ENCODE measurements at places on chromosomes 16 and 17. TPM values are rescaled to one million over a fixed set of nuclear protein-coding genes. Genes with fewer than 3 reads are reported as not detected.

NPW gene
- 4.3 TPM for polyA plus RNA-seq

SHISA9 gene
- polyA plus RNA-seq = 38.5 TPM

TBX2 gene
- polyA plus RNA-seq = 5.5 TPM

ZNF385C gene
- polyA plus RNA-seq = 0.48 TPM

PRSS27 gene
- polyA plus RNA-seq = 5.2 TPM

CHD9NB gene
- polyA plus RNA-seq = 0.19 TPM

ITFG1 gene
- 71.2 TPM for polyA plus RNA-seq

MYH13 gene
- not detected for polyA plus RNA-seq

DNA sequence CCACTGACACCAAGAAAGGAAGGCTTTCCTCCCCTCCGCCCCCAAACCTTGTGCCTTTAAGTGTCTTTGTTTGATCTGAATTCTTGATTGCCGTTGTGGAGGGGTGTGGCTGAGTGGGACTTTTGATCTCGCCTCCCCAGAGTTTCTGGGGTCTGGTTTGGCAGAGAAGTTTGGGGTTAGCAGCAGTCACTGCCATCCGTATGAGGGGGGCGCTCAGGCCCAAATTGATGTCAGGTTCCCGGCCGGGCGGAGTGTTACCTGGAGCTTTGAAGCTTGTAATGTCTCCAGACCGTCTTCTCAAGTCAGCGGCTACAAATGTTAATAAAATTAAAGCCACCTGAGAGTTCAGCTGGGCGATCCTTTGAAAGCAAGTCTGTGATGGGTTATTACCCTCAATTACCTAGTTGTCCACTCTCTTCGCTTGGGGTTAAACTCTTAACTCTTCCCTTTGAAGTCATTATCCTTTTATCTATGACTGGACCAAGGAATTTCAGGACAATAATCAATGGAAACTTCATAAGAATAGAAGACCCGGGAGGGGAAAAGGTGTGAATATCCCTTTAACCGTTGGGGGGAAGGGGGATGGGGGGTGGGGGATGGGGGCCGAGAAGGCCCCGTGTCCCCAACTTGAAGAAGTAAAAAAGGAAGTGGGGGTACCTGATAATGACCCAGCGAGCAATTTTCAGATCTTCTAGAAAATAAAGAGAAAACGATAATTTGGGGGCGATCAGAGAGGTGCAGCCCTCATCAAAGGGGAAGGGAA lies 31.8 kb upstream of the AXIN2 start:
- no peak for DNase-seq

DNA sequence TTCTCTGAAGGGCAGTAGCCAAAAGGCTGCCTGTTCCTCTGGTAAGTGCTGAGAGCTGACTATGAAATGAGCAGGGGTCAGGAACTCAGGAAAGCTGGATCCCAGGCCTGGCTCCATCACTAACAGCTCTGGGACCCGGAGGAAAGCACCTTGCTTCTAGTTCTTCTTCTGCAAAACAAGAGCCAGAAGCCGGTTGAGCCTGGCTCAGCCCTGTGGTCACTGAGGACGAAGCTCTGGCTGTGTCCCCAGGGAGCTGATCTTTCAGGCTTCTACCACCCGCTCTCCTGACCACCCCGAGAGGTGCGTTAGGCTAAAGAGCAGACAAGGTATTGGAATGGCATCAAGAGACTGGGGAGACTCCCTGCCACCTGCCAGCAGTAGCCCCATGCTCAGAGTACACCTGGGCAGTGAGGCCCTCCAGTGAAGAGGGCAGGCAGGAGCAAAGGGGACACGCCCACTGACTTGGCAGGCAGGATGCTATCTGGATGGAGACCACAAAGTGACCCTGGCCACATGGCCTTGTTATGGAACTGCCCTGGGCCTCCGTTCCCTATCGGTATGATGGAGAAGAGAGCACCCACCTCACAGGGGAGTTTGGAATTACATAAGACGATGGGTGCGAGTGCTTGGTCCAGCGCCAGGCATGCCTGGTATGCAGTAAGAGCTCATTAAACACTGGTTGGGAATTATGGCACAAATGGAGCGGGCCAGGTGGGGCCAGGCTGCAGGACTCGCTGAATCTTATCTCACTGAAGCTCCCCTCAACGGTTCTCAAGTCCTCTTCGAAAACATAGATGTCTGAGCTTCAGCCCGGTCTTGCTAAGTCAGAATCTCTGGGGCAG lies 61.4 kb downstream of the COG7 start:
- DNase-seq = no peak

DNA sequence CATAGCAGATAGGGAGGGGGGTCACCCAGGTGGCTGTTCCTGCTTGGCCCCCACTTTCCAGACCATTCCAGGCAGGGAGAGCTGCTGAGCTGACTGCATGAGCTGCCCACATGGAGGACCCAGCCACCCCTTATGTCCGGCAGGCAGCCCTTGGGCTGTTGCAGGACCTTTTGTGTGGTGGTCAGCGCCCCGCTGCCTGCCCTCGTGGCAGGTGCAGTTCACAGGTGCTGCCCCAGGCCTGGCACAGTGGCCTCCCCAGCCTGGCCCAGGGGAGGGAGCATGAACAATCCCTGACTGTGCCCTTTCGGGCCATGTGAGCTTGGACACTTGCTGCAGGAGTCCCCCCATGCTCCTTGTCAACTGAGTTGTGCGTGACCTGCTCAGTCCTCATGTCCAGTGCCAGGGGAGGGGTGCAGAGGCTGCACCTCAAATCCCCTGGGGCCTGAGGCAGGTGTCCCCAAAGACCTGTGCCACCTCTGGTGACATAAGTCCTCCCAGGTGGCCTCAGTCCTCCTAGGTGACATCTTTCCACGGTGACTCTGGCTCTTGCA lies 8.6 kb downstream of the TBC1D26 start:
- no peak for DNase-seq

GRCh38 chr17:14214271-14214670 lies 22.4 kb downstream of the CDRT15 start:
- DNase-seq = no peak

DNA sequence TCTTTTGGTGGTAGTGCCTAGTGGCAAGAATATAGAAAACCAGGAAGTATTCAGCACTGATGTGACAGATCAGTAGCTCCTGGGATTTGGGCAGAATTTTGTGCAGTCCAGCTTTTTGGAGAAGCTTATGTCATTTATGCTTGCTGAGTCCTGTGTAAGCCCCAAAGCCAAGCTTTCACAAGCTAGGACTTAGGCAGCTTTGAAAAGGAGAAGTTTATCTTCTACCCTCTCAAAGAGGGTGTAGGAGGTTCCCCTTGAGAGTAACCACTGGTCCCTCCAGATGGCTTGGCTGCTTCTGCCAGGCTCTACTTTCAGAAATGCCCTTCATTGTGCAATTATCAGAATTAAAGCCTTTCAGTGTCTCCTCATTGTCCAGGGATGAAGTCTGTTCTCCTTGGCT lies 78.8 kb downstream of the CES1 start:
- DNase-seq = no peak

DNA sequence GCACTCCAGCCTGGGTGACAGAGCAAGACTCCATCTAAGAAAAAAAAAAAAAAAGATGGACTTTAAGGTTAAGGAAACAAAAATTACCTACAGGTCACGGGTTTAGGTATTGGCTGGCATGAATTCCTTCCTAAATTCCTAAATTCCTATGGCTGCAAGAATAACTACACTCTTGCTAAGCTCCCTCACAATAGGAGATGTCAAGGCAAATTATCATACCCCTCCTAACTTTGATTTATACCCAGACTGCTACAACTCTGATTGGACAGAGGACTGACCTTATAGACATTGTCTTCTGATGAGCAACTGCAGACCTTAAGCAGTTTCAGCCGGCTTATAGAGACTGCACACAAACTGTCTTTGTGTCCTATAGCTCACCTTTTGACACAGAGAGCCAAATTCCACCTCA lies 25.1 kb upstream of the TMC7 start:
- DNase-seq = no peak

- peak; percentile 62 for DNase-seq
These were observed 481 bp downstream of the MYO19 start for GRCh38 chr17:36533935-36534839.

GRCh38 chr17:8151120-8151640 lies 1.0 kb downstream of the PER1 start:
- DNase-seq = peak; percentile 94

DNA sequence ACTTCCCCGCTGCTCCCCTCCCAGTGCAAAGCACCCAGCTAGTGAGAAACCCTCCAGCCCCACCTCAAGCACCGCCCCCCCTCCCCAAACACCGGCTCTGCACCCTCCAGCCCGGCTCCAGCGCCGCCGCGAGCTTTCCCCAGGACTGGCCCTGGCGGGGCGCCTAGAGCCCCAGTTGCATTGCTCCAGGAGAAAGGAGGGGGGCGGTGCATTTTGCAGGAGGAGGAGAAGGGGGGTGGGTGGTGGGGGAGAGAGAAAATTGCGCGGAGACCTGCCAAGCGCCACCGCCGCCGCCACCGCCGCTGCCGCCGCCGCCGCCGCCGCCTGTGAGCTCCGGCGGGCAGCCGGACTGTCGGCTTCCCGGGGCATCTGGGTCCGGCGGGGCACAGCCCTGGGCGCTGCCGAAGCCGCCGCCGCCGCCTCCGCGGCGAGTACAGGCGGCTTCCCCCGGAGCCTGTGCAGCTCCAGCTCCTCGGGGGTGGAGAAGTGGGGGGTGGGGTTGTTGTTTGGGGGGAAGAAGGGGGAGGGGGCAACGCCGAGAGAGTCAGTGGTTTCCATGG lies 333 bp upstream of the NOG start:
- DNase-seq = peak; percentile 87

DNA sequence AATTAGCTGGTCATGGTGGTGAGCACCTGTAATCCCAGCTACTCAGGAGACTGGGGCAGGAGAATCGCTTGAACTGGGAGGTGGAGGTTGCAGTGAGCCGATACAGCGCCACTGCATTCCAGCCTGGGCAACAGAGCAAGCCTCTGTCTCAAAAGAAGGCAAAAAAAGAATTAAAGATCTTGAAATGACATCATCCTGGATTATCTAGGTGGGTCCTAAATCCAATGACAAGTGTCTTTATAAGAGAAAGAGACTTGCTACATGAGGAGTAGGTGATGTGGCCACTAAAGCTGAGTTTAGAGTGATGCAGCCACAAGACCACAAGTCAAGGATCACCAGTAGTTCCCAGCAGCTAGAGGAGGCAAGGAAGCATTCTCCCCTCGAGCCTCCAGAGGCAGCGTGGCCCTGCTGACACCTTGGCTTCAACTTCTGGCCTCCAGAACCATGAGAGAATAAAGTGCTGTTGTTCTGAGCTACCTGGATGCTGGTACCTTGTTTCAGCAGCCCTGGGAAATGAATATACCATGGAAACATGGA lies 15.8 kb downstream of the CIITA start:
- no peak for DNase-seq

DNA sequence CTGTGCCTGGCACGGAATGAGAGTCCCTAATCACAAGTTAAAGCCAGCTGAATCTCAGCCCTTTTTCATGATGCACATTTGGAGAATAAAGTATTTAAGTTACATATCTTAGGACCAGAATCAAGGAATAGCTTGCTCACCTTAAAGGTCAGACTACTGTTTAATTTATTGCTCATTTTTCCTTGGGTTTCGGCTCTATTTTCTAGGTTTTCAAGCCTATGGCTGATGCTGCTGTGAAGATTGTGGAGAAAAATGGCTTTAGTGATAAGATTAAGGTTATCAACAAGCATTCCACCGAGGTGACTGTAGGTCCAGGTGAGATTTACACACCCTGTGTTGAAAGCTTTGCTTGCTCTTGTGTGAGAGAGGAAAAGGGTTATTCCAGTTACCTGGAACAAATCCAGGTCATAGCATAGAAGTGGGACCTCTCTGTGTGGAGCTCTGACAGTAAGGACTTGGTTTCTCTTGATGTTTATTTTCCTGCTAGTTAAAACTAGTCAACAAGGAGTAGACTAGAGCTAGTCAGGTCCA lies 18.1 kb downstream of the PRMT7 start:
- DNase-seq = no peak

GRCh38 chr17:36183001-36183971 lies 6.8 kb upstream of the TBC1D3B start:
- DNase-seq = peak; percentile 84

DNA sequence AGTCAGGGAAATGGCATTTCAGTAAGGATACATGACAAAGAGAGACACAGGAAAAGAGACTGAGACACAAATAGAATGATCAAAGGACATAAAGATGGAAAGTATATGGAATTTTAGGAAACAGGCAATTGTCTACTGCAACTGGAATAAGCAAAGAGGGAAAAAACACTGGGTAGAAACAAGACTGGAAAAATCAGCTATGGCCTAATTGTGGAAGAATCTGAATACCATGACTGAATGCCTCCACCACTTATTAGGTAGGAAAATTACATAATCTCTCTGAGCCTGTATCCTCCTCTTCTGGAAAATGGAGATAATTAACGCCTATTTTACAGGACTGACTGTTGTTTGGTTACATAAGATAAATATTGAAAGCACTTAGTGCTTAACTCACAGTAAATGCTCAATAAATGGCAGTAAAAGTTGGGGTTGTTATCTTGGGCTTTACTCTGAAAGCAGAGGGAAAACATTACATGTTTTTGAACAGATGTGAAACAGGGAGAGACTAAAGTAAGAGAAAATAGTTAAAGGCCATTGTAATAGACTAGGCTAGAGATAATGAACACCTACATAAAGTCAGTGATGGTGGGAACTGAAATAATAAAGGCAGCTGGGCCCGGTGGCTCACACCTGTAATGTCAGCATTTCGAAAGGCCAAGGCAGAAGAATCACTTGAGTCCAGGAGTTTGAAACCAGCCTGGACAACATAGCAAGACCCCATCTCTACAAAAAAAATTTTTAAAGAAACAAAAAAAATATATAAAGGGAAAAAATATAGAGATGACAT lies 63.5 kb upstream of the C17orf78 start:
- no peak for DNase-seq

GRCh38 chr16:71726476-71727315 lies 2.2 kb upstream of the PHLPP2 start:
- DNase-seq = no peak

DNA sequence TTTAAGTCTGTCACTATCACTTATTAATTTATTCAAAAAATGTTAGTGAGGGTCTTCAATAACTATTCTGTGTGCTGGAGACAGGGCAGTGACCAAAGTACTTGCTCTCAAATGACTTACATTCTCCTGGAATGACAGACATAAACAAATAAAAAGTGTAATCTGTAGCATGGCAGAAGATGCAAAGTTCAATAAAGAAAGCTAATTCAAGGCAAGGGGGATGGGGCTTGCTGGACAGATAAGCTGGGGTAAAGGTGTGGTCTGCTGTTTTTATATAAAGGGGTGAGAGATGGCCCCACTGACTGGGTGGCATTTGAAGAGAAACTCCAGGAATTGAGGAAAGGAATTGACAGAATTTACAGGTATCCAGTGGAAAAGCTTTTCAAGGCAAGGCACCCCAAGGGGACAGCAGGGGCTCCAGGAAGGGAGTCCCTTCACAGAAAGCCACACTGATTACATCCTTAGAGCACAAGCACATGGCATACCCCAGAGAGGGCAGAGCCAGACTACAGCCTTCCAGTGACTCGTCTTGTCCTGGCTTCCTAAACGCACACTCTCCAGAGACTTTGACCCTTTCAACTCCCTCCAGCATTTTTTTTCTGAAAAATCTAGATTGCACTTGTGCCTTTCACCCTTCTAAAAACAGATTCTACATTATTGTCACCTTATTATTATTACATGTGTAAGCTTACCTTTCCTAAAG lies 123.7 kb upstream of the HS3ST3A1 start:
- DNase-seq = no peak

All from brain (organoid and tissue), 16 donors.